Left lobe of liver (tissue), 2 donors: ENCODE measurements at places on chromosomes 1 and 21. TPM values are rescaled to one million over a fixed set of nuclear protein-coding genes. Genes with fewer than 3 reads are reported as not detected.

GRCh38 chr1:67496329-67496728, 66.1 kb upstream of the SERBP1 start:
- DNase-seq = no peak

DNA sequence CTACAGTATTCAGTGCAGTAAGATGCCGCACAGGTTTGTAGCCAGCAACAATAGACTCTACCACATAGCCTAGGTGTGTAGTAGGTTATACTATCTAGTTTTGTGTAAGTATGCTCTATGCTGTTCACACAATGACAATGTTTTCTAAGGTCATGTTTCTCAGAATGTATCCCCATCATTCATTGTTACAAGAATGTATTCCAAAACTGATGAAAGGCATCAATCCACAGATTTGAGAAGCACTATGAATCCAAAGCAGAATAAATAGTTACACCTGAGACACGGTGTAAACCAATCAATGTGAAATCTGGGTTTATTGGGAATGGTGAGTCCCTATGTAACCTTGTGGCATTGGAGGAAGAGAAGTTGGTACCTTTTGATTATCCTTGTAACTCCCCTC, 54.5 kb upstream of the MARK1 start:
- DNase-seq = no peak

RNF186 gene
- total RNA-seq = 0.60 TPM

DNA sequence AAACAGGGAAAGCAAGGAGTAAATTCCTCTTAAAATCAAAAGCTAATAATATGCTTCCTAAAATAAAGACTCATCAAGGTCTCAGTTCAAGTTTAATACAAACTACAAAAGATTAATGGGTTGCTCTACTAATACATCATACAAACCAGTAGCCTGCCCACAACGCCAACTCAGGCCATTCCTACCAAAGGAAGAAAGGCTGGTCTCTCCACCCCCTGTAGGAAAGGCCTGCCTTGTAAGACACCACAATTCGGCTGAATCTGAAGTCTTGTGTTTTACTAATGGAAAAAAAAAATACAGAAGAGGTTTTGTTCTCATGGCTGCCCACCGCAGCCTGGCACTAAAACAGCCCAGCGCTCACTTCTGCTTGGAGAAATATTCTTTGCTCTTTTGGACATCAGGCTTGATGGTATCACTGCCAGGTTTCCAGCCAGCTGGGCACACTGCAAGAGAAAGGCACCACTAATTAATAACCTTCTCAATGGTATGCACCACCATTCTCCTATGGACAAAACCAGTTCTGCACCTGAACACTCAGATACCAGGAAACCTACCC, 10.6 kb downstream of the PRDX1 start:
- DNase-seq = no peak

- no peak for DNase-seq
These were observed 1.4 kb downstream of the ZMYM6 start for GRCh38 chr1:35030338-35030737.

DNA sequence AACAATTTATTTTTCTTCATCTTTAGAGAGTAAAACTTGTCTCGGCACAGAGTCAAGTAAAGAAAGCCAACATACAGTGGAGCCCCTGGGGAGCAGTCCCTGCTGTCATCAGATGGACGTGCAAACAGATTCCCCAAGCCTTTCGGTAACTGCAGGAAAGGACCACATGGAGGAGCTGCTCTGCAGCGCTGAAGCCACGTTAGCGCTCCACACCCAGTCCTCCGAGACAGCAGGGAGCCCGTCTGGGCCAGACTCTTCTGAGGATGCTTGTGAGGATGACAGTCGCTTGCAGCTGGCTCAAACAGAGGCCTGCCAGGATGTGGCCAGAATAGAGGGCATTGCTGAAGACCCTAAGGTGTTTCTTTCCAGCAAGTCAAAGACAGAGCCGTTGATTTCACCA, 77.1 kb upstream of the SCCPDH start:
- DNase-seq = no peak

DNA sequence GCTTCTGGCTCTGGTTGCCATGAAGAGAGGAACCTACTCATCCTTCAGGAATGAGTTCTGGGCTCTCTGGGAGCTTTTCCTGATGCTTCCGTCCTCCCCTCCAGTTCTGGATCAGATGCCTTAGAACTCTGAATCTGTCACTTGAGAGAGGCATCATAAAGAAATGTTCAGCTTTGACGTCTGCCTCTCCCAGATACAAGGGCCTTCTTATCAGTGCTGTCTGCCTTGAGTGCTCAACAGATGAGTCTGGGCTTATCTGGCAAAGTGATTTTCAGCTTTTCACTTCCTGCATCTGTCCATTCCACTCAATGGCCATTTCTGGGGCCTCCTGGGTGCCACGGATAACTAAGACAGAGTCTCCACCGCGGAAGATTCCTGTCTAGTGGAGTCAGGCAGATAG, 12.3 kb upstream of the OTUD3 start:
- DNase-seq = no peak
